Stimulated activated CD4-positive, alpha-beta T cell treated with anti-CD3 and anti-CD28 coated beads, Interleukin-2, amount 100 ng/mL, for 24 hours (primary cell): ENCODE measurements at places on chromosomes 6 and 20.

DNA sequence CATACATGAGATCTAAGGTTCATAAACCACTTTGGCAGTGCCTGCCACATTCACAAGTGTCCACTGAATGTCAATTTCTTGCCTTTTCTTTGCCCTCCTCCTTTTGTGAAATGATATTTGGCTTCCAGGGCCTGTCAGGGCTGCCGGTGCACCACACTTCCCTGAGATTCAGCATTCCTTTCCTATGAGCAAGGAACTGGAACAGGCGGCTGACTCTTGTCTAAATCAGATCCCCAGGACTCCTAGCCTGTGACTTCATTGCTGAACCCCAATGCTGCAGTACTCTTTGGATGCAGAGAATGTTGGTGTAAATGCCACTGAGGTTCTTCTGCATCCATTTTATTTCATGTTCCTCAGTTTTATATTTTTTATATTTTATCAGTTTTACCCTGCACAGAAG, 172.2 kb downstream of the ARID1B start:
- no peak for DNase-seq

GRCh38 chr20:58071298-58071697, 157.2 kb downstream of the ANKRD60 start:
- DNase-seq: no peak

- DNase-seq: no peak
These were observed 57.3 kb upstream of the MCM9 start for GRCh38 chr6:118992186-118992795.

DNA sequence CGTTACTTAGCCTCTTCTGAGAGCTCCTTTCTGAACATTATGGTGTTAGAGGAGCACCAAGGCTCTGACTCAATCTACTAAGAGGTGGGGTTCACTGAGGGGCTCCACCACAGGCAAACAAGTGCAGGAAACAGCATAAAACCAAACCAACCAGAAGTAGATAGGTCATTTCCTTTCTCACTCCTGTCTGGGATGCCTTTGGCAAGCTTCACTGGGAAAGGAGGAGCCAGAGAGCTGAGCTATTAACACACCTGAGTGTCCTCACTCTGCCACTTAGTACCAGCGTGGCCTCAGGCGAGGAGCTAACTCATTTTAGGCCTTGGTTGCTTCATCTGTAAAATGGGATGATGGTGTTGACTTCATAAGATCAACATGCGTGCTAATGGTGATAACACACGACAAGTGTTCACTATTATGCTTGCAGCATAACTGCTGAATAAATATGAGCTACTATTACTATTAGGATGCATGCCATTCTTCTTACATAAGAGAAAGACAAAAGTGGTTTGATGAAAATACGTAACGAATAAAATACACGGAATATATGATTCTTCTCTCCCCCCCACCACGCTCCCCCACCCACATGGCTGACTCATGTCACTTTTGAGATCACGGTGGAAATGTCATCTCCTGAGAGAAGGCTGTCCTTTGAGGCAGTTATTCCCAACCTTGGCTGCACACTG, 185.4 kb downstream of the BCAS1 start:
- peak; percentile 69 for DNase-seq

GRCh38 chr6:108142240-108142639, 23.6 kb upstream of the NR2E1 start:
- no peak for DNase-seq

DNA sequence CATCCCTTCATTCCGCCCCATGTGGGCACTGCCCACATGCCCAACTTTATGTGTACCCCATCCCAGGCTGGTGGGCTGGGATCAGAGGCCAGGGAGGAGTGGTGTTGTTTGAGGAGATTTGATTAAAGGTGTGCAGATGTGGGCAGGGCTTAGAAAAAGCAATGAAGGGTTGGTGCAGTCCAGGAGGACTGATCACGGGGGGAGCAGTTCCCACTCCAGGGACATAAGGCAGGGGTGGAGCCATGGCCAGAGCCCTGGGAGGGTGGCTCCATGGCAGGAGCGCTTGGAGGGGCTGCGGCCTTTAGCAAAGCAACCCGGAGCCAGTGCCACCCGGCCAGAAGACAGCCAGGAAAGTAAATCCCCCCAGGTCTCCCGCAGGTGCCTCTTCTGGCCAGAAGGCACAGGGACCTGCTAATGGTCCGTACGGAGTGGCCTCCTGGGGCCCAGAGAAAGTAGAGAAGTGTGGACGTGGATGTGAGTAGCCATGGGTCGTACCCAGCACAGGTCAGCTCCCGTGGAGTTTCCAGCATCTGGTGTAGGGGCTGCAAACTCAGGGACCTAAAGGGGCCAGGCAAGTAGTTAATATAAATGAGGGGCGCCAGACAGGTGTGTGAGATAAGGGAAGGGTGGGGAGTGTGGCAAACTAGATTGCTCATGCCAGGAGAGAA, 62.1 kb upstream of the APCDD1L start:
- DNase-seq: no peak

- no peak for DNase-seq
These were observed 449 bp downstream of the PFDN6 start for GRCh38 chr6:33289784-33290315.

GRCh38 chr6:132287101-132287500, 114.2 kb downstream of the MOXD1 start:
- DNase-seq: no peak

DNA sequence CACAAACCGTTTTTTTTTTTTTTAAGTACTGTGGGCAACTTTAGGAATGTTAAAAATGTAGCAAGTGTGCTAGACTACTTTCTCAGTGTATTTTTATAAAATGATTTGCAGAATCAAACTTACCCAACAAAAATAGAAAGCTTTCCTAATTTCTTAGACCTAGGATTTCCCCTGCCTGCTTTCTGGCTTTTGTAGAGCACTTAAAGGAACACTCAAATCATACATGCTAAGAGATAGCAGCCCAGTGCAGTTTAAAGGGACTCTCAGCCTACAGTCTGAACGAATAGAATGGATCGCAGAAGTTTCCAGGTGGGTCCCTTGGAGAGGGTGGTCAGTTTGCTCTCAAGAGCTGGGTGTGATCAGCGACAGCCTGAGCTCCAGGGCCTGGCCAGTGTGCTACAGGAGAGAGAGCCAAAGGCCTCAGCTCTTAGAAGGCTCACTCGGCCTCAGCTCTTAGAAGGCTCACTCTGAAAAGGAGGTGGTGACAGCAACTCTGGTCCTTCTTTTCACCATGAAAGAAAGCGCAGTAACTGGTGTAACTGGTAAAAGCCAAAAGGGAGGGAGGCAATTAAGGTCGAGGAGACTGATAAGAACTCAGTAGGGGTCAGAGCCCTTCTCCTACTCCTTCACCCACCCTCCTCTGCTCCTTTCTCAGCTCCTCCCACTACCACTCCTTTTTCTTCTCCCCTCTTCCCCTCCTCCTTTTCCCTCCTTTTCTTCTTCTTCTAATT, 142.4 kb downstream of the ZFP64 start:
- DNase-seq: no peak

GRCh38 chr6:53639520-53639919, 26.0 kb downstream of the KLHL31 start:
- no peak for DNase-seq

- no peak for DNase-seq
These were observed 88.2 kb upstream of the FAM83B start for GRCh38 chr6:54758340-54758739.

- no peak for DNase-seq
These were observed 29.2 kb downstream of the SGK1 start for GRCh38 chr6:134288538-134289203.

DNA sequence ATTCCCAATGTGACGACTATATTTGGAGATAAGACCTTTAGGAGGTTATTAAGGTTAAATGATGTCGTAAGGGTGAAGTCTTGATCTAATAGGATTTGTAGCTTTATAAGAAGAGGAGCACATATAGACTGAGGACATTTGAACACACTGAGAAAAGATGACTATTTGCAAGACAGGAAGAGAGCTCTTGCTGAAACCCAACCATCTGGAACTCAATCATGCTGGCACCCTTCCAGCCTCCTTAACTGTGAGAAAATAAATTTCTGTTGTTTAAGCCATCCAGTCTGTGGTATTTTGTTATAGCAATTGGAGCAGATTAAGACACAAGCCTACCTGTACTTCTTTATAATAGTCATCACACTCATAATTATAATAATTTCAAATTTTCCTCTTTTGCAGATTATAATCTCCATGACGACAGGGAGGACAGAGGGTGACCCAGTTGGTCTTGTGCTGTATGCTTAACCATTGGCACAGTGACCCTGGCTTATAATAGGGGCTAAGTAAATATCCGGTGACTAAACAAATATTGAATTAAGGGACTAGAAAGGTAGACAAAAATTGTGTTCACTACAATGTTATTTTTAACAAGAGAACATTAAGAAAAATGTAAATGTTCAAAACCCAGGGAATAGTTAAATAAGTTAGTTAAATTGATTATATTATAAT, 206.4 kb upstream of the HDDC2 start:
- no peak for DNase-seq

DNA sequence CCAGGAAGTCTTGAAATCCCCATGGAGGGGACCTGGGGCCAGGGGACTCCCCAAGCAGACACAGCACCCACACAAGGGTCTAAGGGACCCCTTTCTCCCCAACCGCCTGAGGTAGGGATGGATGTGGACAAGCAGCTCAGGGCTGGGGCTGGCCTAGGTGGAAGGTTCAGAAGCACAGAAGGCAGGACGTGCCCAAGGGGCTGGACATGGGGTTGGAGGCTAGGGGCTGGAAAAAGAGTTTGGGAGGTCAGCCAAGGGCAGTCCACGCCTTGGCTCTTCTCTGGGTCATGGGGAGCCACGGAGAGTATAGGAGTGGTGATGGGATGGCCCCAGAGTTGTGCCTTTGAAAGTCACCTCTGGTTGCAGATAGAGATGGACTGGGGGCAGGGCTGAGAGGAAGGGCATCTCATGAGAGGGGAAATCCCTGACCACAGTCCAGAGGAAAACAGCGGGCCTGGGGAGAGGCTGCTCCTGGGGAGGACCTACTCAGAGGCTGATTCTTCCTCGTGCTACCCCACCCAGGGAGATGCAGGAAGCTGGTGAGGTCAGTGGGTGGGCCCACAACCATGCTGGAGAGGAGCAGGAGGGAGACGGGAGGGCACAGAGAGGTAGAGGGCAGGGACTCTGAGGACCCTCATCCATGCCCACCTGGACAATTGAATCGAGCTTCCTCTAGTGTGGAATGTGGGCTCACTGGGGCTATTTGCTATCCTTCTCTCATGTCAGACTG, 2.5 kb upstream of the HSPA12B start:
- no peak for DNase-seq
